ENCODE measurements at places on chromosomes 1 and 21.
A peak's percentile ranks its signal among the peaks of the same experiment; 100 is the strongest.

GRCh38 chr1:111976332-111976731 is 13.1 kb downstream of the KCND3 start:
- DNase-seq: no peak

GRCh38 chr1:9110669-9111356 is 18.1 kb downstream of the GPR157 start:
- peak; percentile 79 for DNase-seq

GRCh38 chr1:145961425-145962156 is 2.8 kb downstream of the ANKRD34A start:
- peak; percentile 30 for DNase-seq

GRCh38 chr21:31659286-31659535 is 282 bp upstream of the SOD1 start:
- no peak for DNase-seq

- DNase-seq: no peak
These were observed 29.9 kb downstream of the FAF1 start for GRCh38 chr1:50930193-50930592.

- no peak for DNase-seq
These were observed 191.3 kb downstream of the BACH1 start for GRCh38 chr21:29490016-29490415.

GRCh38 chr1:24928689-24929397 is 1.2 kb downstream of the RUNX3 start:
- peak; percentile 57 for DNase-seq

- peak; percentile 46 for DNase-seq
These were observed at the start of gene HES4 for GRCh38 chr1:999725-1000356. TSS of gene HES4 (minus strand) at chr1:1000097. CDS start at chr1:999973, 124 bp downstream.

DNA sequence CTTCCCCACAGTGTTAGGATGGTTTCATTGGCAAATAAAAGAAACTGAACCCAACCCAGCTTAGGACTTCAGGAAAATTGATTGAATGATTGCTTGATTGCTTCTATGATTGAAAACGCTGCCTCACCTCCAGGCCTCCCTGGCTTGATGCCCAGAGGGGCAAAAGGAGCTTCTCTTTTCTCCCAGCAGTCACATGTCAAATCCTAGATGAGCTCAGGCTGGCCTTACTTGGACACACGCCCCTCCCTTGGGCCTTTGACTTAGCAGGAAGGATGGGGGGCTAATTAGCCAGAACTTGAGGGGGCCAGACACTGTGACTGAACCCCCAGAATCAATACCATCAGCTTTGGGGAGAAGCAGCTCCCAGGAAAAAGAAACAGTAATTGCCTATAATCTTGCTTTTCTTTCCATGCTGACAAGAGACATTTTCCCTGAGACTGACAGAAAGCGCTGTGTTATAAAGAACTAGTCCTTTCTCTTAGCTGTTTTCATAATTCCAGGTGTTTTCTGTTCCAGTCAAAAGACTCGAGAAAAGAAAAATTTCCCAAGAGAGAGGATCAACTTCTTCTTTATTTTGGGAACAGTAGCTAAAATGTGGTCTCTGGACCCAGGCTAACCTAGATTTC is 50.8 kb upstream of the ATP5PO start:
- no peak for DNase-seq

DNA sequence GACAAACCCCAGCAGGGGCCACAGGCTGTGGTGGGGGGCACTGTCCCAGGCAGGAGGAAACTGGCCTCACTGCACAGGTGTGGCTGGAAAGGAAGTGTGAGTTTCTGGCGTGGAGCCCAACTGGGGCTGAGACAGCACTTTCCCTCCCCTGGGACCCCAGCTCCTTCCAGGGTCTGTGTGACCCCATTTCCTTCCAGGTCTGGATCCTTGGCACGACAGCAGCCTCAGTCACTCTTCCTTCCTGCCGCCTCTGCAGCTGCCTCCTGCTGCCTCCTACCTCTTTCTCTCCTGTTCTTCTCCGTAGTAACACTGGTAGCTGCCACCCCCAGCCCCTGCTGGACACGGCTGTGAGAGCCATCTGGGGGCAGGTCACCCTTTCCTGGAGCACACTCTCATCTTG is 88.0 kb downstream of the SIK1 start:
- DNase-seq: no peak

GRCh38 chr1:228120857-228121489 is 11.9 kb upstream of the MRPL55 start:
- DNase-seq: no peak

DNA sequence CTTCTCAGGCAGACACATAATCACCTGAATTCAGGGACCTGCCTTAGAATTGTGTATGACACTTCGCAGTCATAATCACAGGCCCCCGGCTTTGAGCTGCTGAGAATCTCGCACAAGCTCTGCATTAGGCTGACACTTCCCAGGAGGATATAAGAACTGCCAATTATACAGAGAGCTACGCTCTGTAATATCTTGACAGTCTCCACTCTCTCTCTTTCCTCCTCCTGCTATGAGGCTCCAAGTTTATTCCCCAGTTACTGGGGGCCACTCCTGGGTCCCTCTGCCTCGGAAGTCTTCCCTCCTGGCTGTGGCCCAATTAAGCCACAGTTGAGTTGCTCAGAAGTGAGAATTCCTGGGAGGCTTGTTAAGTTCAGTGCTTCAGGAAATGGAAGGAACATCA is 42.7 kb downstream of the EBNA1BP2 start:
- no peak for DNase-seq

- no peak for DNase-seq
These were observed 799.3 kb upstream of the CXADR start for GRCh38 chr21:16713331-16714117.

DNA sequence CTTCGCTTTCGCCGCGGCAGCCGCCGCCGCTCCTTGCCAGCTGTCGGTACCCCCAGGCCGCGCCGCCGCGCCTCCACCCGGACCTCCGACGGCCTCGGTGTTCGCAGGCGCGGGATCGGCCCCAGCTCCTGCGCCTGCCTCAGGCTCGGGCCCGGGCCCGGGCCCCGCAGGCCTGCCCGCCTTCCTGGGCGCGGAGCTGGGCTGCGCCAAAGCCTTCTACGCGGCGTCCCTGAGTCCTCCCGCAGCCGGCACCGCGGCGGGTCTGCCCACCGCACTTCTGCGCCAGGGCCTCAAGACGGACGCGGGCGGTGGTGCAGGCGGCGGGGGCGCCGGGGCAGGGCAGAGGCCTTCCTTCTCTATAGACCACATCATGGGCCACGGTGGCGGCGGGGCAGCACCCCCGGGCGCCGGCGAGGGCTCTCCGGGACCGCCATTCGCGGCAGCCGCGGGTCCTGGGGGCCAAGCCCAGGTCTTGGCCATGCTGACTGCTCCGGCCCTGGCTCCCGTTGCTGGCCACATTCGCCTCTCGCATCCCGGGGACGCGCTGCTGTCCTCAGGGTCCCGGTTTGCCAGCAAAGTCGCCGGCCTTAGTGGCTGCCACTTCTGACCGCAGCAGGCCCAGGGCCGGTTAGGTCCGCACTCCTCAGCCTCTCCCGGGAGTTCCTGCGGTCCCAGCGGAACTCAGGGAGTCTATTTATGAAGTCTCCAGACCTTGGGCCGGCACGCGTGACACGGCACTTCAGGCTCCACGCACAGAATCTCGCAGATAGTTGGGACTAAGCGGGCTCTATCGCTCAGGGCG is 1.4 kb downstream of the FOXD2 start:
- no peak for DNase-seq

DNA sequence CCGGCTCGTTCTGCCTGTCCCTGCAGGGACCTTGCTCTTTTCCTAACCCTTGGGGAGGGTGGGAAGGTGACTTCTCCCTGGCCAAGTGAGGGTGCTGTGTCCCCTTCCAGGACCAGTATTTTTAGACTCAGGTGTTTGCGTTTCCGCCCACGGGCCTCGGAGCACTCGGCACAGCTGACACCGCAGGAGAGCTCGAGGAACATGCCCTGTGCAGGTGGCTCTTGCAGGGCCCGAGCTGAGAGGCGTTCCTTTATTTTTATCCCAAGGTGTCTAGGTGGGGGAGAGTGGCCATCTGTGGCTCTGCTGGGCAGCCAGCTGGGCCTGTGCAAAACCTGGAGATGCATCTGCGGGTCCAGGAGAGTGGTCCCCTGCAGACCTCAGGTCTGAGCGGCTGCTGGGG is 16.0 kb downstream of the PLCH2 start:
- DNase-seq: no peak

DNA sequence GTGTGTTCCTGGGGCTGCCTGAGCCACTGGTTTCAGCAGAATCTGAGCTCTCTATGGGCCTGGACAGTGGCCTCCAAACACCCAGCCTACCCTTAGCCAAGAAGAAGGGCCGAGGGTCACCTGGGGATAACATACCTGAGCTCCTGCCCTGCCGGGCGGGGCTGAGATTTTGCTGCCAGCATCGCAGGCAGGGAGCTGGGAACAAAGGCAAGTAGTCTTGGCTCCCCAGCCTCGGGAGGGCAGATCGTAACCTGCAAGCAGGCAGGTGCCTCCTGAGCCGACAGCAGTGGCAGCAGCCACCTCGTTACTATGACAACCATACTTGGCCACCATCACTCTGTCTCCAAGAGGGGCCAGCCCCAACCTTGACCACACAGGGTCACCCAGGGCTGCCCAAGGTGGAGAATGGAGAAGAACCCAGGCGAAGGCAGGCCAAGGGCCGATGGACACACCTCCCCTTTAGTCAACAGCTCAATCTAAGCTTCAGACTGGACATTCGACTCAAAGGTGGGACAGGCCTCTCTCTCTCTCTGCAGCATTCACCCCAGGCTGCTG is 54.6 kb downstream of the TOMM20 start:
- no peak for DNase-seq

GRCh38 chr1:210437111-210437510 is 108.4 kb downstream of the HHAT start:
- no peak for DNase-seq

All from effector CD4-positive, alpha-beta T cell (primary cell).